ENCODE measurements at places on chromosomes 3 and 15.

DNA sequence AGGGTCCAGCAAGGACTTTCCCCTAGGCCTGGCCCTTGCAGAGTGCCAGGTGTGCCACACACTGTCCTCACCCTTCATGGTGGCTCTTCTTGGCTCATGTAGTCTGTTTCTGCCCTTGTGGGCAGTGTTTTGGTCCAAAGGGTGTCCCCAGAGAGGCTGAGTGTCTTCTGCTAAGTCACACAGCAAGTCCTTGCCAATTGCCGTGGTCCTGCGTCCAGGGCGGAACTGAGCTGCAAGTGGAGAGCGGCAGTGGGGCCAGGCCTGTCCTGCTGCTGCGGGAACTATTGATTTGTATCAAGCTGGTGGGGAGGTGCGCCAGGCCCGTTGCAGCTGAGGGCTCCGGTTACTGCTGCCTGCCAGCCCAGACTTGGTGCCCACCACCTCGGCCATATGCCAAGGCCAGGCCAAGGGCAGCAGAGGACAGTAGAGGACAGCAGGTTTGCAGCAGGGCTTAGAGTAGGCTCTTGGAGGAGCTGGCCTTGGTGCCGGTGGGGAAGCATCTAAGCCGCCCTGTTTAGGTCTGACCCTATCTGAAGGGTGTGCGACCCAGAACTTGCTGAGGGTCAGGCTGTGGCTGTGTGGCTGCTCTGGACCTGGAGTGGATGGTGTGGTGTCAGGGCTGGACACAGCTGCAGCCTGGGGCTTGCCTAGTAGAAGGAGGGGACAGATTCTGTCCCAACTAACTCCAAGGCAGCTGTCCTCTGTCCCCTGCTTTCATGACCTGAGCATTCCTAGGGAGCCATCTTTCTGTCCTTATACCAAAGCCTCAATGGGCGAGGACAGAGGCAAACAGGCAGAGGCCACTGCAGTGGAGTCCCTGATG lies 4.5 kb downstream of the AMIGO3 start:
- no peak for DNase-seq

DNA sequence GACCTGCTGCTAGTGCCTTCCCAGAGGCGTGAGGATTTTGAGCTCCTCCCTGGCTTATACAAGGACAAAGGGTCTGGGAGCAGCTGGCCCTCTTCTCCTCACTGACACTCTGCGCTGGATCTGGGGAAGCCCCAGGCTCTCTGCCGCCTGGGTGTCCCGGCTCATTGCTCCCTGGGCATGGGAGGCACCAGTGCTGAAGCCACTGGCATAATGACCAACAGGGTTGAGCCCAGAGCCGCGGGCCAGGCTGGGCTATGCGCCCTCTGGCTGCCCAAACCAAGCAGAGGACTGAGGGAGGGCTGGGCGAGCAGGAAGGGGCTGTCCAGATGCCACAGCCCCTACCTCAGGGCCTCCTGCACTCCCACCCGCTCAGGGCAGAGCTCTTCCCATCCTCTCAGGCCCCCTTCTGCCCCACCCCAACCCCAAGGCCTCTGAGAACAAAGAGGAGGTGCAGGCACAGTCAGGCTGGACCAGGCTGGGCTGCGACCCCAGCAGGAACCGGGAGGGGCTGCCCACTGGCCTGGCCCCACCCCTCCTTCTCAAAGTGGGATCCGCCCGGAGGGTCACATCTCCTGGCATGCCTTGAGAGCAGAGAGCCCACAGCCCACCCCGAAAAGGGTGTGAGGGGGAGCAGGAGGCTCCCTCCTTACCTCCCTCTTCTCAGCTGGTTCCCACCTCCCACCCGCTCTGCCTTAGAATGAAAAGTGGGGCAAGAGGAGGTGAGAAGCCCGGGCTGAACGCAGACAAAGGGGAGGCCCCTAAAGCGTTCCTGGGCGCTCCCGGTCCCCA lies 1.6 kb downstream of the LINGO1 start:
- no peak for DNase-seq

GRCh38 chr3:149713730-149714654 lies 38.3 kb downstream of the COMMD2 start:
- no peak for DNase-seq

- DNase-seq, result no peak
Observed at GRCh38 chr3:39593341-39593740, 125.9 kb downstream of the MOBP start.

GRCh38 chr3:42505849-42506410 lies 3.5 kb downstream of the VIPR1 start:
- DNase-seq, result no peak

DNA sequence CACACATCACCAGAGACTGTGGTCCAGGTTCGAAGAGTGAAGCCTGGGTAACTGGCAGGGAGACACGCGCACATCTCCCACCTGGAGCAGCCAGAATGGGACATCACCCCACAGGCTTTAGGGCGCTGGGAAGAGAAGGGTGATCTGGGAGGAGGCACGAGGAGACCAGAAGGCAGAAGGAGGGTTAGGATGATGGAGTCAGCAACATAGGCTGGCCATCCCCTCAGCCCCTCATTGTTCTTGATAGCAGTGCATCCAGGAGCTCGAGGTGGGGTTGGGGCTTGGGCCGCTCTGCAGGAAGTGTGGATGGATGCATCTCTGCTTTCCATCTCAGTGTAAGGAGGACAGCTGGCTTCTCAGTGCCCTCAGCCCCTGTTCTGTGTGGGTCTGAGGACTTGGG lies 15.2 kb downstream of the PLA2G4F start:
- no peak for DNase-seq

- no peak for DNase-seq
Observed at GRCh38 chr3:41202834-41203345, 3.6 kb downstream of the CTNNB1 start.

DNA sequence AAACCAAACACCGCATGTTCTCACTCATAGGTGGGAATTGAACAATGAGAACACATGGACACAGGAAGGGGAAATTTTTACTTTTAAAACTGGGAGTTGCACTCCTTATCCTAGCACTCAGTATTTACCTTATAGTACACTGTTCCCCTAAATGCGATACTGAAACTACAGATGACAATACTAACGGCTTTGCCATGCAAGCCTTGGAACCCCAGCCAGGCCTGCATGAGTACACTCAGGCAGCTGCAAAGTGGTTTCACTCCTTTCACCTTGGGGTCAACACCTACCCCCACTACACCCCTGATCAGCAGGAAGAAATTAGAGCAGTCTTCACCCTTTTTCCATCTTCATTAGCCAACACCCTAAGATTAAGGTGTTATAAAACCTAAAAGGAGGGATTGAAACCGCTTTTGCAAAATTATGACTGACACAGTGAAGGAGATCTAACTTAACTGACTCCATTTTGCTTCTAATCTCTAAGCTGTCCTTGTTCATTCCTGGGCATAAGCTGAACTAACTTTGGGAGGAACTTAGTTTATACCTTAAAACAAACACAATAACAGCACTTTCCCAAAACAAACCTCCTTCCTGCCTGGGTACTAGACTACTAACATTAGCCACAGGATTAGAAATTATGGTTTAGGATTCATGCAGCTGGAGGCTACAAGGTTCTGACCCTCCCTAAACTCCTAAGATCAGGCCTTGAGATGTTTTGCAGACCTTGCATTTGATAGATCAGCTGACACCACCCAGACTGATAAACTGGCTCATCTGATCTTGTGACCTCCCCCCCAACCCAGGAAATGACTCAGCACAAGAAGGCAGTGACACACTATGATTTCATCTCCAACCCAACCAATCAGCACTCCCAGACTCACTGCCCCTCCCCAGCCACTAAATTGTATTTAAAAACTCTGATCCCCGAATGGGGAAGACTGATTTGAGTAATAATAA lies 452.1 kb upstream of the PPP2R3A start:
- DNase-seq, result no peak

- no peak for DNase-seq
Observed at GRCh38 chr3:195580744-195581443, 2.8 kb downstream of the APOD start.

GRCh38 chr3:123025642-123026521 lies 1.7 kb downstream of the SEMA5B start:
- no peak for DNase-seq

GRCh38 chr15:79370716-79371115 lies 59.8 kb downstream of the TMED3 start:
- DNase-seq, result no peak

- DNase-seq, result no peak
Observed at GRCh38 chr15:64288999-64289398, 67.0 kb downstream of the CSNK1G1 start.

- DNase-seq, result no peak
Observed at GRCh38 chr15:81331600-81331999, 7.7 kb upstream of the STARD5 start.

- DNase-seq, result no peak
Observed at GRCh38 chr3:134014270-134014669, 15.5 kb downstream of the SLCO2A1 start.

- DNase-seq, result no peak
Observed at GRCh38 chr3:134625885-134626741, 24.7 kb downstream of the KY start.

- no peak for DNase-seq
Observed at GRCh38 chr3:129051871-129052340, 8.7 kb upstream of the GP9 start.

DNA sequence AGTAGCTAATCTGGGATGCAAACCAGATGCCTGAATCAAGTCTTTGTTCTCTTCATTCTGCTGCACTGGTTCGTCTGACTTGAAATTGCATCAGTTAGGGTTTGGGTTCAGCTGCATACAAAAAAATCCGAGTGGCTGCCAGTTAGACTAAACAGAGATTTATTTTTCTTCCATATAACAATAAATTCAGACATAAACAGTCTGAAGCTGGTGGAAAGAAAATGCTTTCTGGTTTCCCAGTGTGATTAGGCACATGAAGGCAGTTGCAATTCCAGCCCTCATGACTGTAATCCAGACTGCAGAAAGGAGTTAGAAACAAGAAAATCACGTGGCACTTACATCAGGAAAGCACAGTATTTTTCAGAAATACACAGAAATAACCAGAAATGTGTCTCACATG lies 930.7 kb downstream of the MCTP2 start:
- DNase-seq, result no peak

- no peak for DNase-seq
Observed at GRCh38 chr15:26028086-26028740, 165.1 kb upstream of the ATP10A start.

DNA sequence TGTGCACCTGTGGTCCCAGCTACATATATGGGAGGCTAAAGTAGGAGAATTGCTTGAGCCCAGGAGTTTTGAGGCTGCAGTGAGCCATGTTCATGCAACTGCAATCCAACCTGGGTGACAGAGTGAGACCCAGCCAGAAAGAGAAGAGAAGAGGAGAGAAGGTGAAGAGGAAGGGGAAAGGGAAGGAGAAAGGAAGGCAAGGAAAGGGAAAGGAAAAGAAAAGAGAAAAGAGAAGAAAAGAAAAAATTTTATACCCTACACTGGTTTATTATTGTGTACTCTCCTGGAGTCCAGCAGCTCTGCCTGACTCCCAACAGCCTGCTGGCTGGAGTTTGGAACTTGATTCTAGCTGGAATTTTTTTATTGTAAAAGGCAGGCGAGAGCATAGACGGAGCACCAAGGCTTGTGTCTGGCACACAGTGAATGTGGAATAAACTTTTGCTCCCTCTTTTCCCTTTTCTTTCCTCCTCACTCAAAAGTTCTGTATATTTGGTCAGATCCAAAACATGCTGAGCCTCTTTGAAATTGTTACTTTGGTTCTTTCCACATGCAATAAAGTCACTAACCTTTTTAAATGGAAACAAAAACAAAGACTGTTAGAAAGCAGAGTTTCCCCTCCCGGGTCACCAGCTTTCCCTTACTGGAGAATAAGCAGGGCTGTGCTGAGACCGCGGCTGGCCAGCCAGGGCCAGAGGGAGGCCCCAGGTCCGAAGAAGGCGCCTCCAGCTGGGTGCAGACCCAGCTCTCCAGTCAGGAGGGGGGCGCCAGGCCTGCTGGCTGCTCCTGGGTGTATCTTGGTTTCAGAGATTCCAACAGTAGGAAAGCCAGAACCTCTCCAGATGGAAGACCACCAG lies 9.9 kb downstream of the THSD4 start:
- DNase-seq, result no peak

All from stimulated activated CD4-positive, alpha-beta T cell treated with anti-CD3 and anti-CD28 coated beads, Interleukin-4, amount 100 ng/mL, for 4 hours (primary cell).